ENCODE measurements at places on chromosomes 2 and 18.

- DNase-seq: no peak
These were observed 27.3 kb downstream of the TIMM21 start for GRCh38 chr18:74175658-74176057.

- DNase-seq: no peak
These were observed 120.5 kb upstream of the HS6ST1 start for GRCh38 chr2:128439031-128439790.

DNA sequence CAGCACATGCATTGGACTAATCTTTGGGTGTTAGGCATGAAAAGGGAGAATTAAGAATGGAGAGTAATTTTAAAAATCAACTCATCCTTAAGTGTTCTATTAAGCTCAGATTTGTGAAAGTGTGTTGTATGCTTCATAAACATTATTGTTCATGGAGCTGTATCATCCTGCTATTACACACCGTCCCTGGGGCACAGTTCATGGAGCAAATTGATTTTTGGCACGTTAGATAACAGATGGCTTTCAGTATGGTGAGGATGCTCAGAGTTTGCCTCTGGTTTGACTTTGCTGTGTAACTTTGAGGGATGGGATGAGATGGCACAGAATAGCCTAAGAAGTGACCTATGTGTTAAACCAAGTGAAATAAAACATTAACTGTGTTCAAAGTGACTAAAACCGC lies 97.1 kb downstream of the MGAT5 start:
- no peak for DNase-seq

- no peak for DNase-seq
These were observed 199.2 kb downstream of the SMAD2 start for GRCh38 chr18:47731276-47731675.

- DNase-seq: no peak
These were observed 111.0 kb upstream of the MAP4K3 start for GRCh38 chr2:39547811-39548719.

DNA sequence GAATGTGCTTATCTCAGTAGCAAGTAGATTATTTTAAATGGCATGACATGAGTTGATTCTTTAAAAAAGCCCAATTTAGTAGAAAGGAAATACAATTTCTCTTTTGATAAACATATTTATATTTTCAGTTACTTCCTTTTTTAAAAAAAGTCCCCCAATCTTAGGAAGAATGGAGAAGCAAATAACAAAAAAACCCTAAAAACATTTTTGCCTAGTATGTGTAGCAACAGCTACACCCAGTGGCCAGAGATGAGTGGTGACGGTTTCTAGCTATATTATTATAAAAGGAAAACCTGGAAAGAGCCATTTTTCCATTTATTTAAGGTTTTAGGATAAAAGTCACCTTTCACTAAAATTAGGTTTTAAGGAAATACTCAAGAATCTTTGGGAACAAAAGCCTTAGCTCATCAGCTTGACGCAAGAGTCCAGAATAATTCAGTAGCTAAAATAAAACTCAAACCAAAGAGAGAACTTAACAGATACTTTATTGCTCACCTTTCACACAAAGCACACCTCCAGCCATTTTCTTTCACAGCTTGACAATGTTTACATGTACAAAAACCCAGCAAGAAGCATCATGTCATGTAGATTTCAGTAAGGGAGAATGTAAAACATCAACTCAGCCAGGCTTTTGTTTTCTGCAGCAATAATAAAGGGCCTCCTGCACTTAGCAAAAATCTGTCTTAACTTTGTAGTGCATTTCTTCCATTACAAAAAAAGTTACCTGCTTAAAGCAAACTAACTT lies 15.7 kb downstream of the FAM98A start:
- DNase-seq: no peak

DNA sequence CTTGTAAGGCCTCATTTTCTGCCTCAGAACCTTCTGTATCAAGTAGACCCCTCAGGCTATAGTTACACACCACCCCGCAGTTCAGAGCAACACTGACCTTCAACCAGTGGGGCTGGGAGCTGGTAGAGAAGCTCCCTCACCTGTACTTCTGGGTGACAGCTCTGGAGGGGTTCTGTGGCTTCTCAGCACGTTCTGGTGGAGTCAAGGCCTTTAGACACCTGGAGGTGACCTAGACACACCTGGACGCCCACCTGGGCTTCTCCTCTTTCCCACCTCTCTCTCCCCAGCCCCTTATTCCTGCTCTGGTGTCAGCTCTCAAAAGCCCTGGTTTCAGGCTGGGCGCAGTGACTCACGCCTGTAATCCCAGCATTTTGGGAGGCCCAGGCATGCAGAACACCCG lies 7.3 kb upstream of the CIB4 start:
- no peak for DNase-seq

- no peak for DNase-seq
These were observed 53.7 kb downstream of the HPCAL1 start for GRCh38 chr2:10356439-10356811.

GRCh38 chr2:217890445-217890844 lies 112.3 kb downstream of the TNS1 start:
- DNase-seq: no peak

DNA sequence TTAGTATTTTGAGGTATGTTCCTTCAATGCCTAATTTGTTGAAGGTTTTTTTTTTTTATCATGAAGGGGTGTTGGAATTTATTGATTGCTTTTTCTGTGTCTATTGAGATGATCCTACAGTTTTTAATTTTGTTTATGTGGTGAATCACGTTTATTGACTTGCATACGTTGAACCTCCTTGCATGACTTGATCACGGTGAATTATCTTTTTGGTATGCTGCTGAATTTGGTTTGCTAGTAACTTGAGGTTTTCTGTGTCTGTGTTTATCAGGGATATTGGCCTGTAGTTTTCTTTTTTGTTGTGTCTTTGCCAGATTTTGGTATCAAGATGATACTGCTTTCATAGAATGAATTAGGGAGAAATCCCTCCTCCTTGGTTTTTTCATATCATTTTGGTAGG lies 23.9 kb downstream of the CLIP4 start:
- no peak for DNase-seq

DNA sequence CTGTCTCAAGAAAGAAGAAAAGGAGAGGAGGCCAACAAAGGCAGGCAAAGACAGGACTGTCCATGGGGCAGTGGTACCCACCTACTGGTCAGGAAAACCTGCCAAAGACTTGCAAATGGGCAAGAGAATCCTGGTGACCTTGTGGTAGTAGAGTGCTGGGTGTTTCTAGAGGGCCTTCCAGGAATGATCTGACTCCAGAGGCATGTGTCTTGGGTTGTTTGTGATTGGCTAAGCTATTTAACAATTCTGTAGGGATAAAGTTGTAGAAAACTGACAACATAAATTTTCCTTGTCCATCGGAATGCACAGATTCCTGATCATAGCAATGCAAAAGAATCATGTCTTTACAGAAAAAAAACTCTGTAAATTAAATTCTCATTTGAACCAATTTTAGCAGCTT lies 68.5 kb upstream of the ZNF532 start:
- DNase-seq: no peak

- DNase-seq: no peak
These were observed 121.4 kb downstream of the ZNF236 start for GRCh38 chr18:76943542-76944339.

DNA sequence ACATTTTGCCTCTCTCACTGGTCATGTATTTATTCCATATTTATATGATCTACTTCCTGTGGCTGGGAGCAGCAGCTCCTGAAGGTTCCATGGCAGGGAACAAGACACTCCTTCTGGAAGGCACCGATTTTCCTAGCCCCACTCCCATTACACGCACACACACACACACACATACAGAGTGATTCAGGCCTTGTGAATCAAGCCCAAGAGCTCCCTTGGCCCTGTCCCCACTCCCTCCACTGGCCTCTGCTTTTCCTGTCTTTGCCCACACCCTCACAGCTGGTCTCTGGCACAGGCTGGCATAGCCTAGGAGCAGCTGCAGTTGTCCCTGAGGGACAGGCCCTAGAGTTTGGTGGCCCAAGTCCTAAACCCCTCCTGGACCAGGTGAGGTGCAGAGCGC lies 201.7 kb downstream of the NAPG start:
- no peak for DNase-seq

DNA sequence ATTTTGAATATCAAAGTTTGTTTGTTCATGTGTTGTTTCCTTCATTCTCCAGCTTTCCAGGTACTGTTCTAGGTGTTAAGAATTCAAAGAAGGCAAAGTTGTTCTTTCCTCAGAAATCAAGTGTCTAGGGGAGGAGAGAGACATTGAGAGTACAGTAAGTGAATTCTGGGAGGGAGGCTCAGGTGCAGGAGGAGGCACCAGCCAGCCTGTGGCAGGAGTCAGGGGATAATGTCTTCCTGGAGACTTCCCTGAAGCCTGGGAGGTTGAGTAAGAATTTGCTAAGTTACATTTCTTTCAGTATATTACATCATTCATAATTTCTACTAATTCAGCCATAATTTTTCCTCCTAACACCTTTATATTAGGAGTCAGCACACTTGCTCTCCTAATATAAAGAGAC lies 462.1 kb downstream of the TDRD15 start:
- DNase-seq: no peak

GRCh38 chr18:45879681-45880655 lies 54.5 kb downstream of the SIGLEC15 start:
- DNase-seq: no peak

- DNase-seq: no peak
These were observed 474.9 kb downstream of the EIPR1 start for GRCh38 chr2:2902547-2903281.

DNA sequence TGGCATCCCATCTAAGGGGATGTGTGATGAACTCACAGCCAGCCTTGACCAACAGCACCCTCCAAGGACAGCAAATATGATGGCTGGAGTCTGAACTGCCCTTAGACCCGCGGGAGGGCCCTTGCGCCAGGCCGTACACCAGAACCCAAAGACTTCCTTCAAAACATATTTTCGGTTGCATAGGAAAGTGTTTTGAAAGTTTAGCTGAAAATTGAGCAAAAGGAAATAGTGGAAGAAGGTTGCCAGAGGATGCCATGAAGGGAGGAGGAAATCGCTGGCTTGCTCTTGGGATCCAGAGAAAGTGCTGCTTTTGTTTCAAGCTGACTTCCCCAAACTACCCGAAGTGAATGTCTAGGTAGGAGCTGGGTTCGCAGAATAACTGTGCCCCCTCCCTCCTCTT lies 61.3 kb downstream of the IL1R2 start:
- no peak for DNase-seq

Data from cortex of kidney (tissue), 1 donor.